CD4-positive, alpha-beta T cell treated with Interleukin-6 at 100 ng/mL for 8 hours (primary cell): ENCODE measurements at places on chromosomes 5 and 9.
A peak's percentile ranks its signal among the peaks of the same experiment; 100 is the strongest.

- peak; percentile 46 for DNase-seq
Observed at GRCh38 chr5:174951151-174951780, 226.9 kb downstream of the MSX2 start.

DNA sequence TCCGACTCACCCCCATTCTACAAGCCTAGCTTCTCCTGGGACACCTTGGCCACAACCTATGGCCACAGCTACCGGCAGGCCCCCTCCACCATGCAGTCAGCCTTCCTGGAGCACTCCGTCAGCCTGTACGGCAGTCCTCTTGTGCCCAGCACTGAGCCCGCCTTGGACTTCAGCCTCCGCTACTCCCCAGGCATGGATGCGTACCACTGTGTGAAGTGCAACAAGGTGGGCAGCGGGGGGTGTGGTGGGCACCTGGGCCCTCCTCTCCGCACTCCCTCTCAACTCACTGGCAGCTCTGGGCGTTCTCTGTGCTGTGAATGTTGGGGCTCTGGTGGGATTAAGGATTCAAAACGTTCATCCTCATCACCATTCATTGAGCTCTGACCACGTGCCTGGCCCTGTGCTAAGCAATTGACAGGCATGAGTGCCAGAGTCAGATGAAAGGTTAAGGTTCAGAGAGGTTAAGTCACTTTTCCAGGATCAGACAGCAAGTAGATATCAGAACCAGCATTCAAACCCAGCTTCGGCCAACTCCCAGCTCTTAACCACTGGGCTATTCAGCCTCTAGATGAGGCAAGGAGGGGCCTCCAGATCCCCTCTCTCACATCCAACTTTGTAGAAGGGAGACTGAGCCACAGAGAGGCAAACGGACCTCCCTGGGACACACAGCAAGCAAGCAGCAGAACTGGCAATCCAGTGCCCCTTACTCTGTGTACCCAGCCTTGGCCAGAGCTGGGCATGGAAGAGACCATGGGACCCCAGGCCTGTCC is 9.9 kb downstream of the GFI1B start:
- no peak for DNase-seq

- no peak for DNase-seq
Observed at GRCh38 chr5:108459769-108460168, 77.9 kb upstream of the FBXL17 start.

DNA sequence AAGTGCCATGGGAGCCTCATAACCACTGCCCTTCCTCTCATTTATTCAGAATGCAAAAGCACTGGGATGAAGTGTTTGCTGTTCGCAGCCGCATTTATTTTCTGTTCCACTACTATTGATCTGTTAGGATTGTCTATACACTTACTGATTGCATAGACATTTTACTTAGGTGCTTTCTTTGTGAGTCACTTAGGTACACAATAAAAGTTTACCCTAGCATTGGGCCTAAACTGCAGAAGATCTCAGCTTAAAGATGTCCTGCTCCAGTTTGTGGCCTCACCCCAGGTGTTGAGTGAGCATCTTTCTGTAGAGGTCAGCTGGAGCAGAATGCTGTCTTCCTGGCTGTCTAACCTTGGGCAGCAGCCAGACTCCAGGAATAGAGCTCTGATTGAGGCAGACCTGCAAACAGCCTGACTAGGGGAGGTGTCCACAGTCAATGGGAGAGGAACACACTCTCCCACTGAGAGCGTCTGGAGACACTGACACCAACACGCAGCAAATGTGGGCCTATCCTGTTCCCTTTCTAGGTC is 54.0 kb downstream of the GPR21 start:
- DNase-seq, result no peak

- no peak for DNase-seq
Observed at GRCh38 chr5:73171495-73171894, 1.5 kb upstream of the TMEM174 start.

DNA sequence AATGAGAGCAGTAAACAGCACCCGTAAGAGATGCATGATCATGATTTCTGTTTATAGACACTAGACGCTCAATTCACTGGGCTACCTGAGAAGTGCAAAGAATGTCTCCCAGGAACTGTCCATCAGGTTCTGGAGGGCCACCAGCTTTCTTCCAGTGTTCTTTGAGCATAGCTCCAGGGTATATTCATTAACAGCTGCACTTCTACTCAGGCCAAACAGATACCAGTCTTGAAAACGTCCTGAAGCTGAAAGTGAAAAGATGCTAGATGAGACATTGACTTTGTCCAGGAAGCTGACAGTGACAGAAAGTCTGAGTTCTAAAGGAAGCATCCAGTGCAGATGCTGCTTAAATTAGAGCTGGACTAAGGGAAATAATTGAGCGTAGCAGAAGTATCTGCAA is 488.7 kb upstream of the TYRP1 start:
- no peak for DNase-seq

DNA sequence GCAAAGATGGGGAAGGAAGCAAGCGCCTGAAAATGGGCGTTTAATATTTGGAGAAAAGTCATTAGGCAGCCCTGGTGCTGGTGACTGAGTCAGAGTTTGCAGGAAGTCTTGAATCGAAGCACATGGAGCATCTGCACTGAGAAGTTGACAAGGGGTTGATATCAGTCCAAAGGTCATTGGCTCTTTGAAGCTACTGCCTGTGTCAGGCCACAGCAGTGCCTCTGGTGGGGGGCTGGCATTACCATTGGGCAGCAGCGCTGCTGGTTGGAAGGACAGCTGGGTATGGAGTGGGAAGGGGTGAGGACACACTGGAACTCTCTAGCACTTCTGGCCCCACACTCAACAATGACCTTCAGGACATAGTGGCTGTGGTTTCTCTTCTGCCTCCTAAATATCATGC is 150.4 kb upstream of the ERCC6L2 start:
- no peak for DNase-seq

DNA sequence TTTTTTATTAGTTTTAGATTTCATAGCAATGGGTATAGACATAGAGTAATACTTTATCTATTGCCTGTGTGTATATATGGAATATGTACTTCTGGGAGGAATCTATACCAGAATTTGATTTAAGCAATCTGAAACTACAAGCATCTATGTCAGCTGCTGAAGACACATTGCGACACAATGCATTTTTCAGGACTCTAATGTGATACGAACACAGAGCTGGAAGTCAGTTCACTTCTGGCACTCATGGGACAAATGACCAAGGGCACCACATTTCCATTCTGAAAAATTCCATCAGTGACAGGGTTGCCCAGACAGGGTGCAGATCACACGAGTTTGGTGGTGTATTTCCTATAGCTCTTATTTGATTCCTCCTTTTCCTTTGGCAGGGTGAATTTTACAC is 259.5 kb downstream of the NTRK2 start:
- no peak for DNase-seq

DNA sequence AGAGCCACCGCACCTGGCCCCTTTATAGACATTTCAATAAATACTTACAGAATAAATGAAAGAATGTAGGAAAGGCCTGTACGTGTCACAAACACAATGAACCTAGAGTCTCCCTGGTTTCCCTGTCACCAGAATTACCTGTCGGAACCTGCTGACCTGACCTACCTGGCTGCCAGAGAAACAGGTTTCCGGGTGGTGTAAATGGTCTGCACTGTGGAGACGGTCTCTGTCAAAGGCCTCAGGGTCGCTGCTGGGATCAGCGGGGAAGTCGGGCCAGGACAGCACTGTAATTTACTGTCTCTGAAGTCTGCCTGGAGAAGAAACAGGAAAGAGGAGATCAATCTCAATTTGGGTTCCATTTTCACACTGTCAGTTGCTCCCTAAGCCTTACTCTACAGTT is 9.3 kb upstream of the FRRS1L start:
- DNase-seq, result no peak

DNA sequence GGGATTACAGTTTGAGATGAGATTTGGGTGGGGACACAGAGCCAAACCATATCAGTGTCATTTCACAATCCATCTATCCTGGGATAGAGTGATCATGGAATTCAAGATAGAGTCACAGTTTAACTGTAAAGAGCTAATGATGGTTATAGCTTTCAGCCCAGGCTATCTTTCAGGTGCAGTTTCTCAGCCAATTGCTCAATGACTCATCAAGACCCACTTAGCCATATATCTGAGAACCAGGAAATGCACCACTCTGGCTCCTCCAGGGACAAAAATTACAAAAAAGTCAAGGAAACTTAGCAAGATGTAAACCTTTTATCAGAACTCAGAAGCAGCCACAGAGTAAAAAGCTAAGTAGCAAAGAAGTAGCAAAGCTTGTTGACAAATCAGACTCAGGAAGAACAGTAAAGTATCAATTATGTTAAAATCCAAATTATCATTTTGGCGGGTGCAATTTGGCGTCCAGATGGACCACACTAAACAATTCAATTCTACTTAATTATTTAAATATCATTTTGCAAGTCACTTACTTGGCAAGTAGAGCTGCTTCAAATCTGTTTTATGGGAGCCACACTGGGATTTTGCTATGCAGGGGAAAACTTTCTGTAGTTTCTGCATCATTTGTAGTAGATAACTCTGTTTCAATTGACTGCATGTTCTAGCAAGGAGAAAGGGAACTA is 169.4 kb downstream of the TLE1 start:
- DNase-seq, result no peak

- no peak for DNase-seq
Observed at GRCh38 chr9:136016572-136017288, 55.6 kb upstream of the UBAC1 start.

DNA sequence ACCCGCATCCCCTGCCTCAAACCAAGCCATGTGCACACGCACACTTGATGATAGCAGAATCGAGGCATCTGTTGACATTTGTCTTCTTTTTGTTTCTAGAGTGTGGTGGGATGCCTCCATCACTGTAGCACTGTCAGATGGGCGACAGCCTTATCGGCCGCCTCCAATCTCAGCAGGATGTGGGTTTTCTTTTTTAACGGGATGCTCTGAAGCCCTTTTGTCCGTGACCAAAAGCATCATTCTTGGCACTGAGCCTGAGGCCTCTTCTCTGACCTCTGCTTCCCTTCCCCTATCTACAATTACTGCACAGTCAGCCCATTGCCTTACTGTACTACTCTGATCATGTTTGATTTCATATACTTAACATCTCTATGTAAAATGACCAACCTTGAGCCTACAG is 78.3 kb downstream of the LMNB1 start:
- DNase-seq, result peak; percentile 21

GRCh38 chr5:93164690-93165089 is 416.3 kb downstream of the NR2F1-AS1 start:
- no peak for DNase-seq

DNA sequence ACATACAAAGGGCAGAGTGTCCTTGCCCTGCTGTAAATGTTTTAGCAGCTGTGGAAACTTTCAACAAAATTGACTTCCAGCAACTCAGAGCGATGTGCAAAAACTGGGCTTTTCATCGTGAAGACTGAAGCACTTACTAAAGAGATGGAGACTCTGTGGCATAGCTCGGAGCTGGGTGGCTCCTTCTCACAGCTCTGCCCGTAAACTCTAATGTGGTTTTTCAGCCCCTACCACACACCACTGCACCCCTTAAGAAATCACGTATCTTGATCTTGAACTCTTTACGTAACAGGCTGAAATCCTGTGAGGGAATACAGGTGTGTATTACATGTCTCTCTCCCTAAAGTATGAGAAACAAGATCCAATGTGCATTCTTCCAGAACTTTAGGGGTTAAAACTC is 124.4 kb downstream of the MEF2C start:
- DNase-seq, result no peak

DNA sequence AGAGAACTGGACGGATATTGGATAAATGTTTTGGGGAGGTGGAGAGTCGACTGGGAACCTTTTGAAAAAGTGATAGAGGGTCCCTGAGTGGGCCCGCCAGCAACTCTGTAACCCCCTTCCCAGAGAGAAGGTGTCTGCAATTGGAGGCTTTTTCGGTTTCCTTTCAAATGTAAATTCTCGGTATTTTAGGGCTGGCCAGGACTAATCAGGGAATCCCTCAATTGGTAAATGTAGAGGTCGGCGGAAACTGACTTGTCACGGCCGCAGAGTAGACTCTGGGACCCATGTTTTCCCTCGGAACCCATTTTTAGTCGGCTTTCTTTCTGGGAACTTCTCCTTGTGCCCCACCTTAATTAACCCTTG is 524 bp downstream of the CCNB1 start:
- DNase-seq, result no peak

GRCh38 chr5:3187771-3188425 is 407.7 kb upstream of the IRX1 start:
- no peak for DNase-seq

GRCh38 chr5:155943516-155944407 is 383.2 kb upstream of the SGCD start:
- DNase-seq, result peak; percentile 3

DNA sequence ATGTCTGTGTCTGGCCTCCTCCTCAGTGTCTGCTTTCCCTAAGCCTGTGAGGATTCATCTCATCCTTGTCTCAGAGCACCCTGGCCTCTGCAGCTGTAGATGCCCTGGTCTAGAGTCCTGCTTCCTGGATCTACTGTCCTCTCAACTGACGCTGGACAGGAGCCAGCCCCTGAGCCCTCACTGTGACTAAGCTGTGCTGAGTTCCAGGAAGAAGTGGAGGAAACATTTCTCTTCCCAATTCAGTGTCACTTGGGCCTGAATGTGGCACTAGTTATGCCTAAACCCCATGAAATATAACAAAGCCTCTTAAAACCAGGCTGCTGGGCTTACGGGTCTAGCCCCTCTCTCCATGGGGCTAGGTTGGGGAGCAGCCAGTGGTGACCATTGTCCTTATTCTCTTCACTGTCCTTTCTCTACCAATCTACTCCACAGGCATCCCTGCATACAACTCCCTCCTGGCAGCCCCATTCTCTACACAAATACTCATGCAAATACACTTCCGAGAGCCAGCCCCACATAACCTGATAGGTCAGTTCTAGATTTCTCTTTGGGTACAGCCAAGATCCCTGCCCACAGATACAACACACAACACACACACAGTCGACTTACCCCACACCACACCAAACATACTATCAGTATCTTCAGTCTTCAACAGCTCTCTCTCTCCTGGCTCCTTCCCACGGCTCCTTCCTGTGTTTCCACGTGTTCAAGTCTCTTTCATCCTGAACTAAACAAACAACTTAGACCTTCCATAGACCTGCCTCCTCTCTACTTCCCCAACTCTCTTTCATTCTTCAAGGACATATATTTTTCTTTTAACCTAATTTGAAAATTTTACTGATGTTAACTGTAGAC is 220.8 kb downstream of the SNX18 start:
- DNase-seq, result no peak
